ENCODE measurements at places on chromosomes 6 and 20. TPM values are rescaled to one million over a fixed set of nuclear protein-coding genes. Genes with fewer than 3 reads are reported as not detected.

Gene ACSS1
- 7.1 TPM for total RNA-seq

Gene TASP1
- 10.6 TPM for total RNA-seq

Gene SAPCD1
- 2.2 TPM for total RNA-seq

Gene OVOL2
- total RNA-seq: 3.1 TPM

Gene HLA-C
- 696 TPM for total RNA-seq

Gene SLC12A5
- total RNA-seq: 1.3 TPM
